Kasumi-1 (cell line): ENCODE measurements at places on chromosomes 5 and 9.

DNA sequence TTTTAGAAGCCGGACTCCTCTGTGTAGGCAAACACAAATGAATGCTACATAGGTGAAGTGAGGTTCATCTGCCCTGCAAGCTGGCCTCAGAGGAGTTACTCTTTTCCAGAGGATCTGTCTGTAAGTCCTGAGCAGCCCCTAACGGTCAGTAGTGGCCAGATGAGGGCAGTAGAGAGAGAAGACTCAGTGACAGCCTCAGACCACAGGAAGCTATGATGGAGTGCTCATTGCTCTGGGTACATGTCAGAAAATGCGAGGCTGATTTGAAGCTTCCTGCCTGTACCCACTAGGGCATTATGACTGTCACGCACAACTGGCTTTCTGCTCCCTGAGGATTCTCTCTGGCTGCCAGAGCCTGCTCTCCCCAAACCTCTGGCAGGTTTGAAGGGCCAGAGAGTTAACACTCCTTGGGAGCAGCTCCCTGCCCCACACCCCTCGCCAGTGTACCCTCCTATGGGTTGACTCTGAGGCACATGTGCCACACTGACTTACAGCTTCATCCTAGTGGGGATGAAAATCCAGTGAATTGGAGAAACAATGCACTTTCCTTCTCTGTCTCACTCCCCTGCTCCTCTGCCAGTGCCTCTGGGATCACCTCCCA, 141.5 kb downstream of the GABRG2 start:
- peak; percentile 80 for DNase-seq

GRCh38 chr5:95697781-95698681, 15.2 kb upstream of the SPATA9 start:
- DNase-seq = no peak

- peak; percentile 78 for DNase-seq
Measured at GRCh38 chr9:136728080-136728547, 14.6 kb downstream of the LCN10 start.

DNA sequence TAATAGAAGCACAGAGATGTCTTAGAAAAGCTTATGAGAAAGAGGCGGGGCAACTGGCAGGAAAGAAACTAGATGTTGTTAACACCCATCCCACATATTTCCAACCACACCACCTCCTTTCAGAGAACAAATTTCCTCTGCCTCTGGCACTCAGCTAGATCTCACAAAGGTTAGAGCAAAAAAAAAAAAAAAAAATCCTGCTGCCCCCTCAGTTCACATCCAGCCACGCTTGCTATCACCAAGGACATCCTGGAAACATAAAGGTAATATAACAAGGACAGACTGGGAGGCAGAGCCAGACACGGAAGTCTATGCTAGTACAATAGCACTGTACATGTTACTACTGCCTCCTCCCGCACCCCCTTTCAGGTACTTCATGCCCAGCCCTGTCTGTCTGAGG, 238.0 kb upstream of the PTGER4 start:
- DNase-seq = no peak

DNA sequence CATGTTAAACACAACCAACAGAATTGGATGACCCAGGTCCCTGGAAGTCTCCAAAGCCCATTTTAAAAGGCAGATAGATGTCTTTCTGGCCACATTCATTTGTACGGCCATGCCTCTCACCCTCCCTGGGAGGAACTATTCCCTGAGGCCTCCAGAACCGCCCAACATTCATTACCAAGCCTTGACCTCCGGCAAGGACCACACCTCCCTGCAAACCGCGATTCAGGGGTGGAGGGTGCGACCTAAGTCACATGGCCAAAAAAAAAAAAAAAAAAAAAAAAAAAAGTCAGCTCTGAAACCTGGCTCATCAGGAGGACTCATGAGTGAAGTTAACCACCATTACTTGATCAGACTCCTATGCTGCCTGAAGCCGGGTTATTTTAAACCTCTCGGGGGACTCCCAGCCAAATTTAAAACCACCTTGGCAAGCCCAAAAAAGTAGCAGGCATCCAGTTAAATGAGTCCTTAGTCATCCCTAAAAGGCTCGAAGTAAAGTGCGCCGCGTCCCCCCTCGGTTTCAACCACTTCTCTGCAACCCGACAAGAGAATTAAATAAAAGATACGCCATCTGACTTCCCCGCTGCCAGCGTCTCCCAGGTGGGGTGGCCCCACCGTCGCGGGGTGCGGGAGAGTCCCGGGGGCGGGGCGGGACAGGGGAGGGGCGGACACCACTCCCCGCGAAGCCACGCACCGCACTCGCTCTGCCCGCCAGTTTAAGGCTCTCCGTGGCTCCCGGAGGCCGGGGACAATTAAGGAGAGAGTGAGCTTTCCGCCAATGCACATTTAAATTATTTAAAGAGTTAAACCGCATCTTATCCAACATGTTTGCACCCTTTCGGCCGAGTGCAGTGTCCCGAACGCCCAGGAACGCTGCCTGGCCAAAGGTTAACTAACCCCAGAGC, 2.3 kb downstream of the KLF9 start:
- no peak for DNase-seq

DNA sequence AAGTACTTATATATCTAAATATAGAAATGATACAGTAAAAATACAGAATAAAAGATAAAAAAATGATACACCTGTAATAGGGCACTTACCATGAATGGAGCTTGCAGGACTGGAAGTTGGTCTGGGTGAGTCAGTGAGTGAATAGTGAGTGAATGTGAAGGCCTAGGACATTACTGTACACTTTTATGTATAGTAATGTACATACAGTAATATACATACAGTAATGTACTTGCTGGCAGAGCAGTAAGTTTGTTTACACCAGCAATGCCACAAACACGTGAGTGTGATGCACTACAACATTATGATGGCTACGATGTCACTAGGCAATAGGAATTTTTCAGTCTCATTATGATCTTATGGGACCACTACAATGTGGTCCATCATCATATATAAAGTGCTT, 34.2 kb downstream of the SUSD1 start:
- no peak for DNase-seq

- DNase-seq = no peak
Measured at GRCh38 chr5:100496296-100496695, 38.9 kb upstream of the FAM174A start.
